Stimulated activated CD8-positive, alpha-beta memory T cell treated with anti-CD3 and anti-CD28 coated beads, Interleukin-4, amount 100 ng/mL, for 1 hour (primary cell): ENCODE measurements at places on chromosomes 12 and 14.

GRCh38 chr12:50039151-50039835, 14.0 kb upstream of the RACGAP1 start:
- peak; percentile 84 for DNase-seq

GRCh38 chr12:75848961-75849360, 182.6 kb downstream of the PHLDA1 start:
- no peak for DNase-seq

GRCh38 chr12:43294916-43295315, 257.1 kb downstream of the ADAMTS20 start:
- DNase-seq: no peak

DNA sequence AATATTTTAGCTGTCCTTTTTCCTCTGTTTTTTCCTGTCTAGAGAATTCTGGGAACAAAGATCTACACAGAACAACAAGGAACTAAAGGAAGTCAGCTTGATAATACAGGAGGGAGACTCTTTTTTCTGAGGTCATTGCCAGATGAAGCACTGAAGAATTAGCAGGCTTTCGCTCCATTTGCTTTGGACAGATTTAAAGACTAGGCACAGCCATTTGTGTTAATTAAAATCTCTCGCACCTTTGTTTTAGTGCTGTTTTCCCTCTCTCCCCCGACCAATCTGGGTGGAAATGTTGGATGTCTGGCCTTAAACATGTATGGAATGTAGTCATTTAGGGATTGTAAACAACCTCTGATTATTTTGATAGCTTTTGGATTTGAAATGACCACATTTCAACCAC, 9.6 kb upstream of the GPHN start:
- no peak for DNase-seq

GRCh38 chr12:67193704-67194103, 75.5 kb upstream of the CAND1 start:
- DNase-seq: no peak

GRCh38 chr14:85934886-85935254, 404.9 kb downstream of the FLRT2 start:
- no peak for DNase-seq
